ENCODE measurements at places on chromosomes 1 and 21.
A peak's percentile ranks its signal among the peaks of the same experiment; 100 is the strongest.

GRCh38 chr1:85372683-85373377 is 92.1 kb downstream of the DDAH1 start:
- DNase-seq, result no peak

DNA sequence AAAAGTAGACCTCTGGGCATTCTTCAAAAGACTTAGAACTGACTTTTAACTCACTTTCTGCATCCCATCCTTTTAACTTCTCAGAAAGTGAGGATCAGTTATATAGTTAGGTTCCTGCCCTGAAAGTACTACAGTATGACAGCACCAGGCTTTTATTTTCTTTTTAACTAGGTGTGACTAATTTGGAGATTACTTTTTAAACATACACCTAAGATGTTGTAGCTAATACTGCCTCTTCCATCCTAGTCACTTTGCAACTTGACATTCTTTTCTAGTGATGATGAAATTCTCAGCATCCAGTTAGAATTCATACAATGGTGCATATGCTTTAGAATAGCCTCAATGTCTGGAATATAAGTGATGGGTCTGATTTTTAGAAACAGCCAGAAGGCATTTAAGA is 24.6 kb downstream of the RUNX1 start:
- no peak for DNase-seq

DNA sequence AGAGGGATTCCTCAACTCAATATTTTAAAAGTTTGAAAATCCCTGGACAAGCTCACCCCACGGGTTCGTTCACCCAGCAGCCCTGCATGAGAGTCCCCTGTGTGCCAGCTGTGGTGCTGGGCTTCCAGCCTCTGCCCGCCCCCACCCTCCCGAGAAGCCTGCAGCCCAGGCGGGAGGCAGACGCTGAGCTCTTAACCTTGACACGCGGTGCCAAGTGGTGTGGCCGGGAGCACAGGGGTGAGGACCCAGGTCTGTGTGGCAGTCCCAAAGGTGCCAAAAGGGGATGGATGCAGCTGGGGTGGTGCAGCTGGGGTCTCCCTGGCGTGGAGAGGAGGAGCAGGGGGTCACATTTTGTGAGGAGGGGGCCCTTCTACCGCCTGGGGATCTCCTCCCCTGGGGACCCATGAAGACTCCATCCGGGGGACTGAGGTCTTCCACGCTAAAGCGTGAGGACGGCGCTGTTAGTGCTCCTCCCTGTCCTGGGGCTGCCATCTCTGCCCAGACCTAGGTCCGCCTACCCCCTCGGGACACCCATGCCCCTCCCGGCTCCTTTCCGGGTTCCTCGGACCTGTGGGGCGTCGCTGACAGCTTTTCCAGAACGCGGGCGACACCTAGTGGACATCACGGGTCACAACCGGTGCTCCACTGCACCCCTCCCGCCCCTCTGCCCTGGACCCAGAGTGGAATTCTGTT is 12.9 kb downstream of the PLA2G2F start:
- DNase-seq, result peak; percentile 63

DNA sequence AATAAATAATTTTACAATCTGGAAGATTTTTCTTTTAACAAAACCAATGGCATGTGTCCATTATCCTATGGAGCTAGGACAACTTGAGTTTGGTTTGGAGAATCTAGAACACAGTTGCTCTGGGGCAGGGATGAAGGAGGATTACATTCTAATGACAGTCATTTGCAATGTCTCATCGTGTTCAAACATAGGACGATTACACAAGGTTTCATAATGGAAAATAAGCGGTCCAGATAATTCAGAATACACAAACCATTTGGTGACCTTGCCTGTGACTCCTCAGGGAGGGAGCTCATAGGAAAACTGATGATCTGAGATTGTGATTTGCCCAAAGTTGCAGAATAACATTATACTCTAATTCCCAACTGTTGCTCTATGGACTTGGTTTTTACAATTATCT is 27.6 kb upstream of the RGL1 start:
- no peak for DNase-seq

- no peak for DNase-seq
Observed at GRCh38 chr1:220879509-220880361, 492 bp downstream of the HLX start.

DNA sequence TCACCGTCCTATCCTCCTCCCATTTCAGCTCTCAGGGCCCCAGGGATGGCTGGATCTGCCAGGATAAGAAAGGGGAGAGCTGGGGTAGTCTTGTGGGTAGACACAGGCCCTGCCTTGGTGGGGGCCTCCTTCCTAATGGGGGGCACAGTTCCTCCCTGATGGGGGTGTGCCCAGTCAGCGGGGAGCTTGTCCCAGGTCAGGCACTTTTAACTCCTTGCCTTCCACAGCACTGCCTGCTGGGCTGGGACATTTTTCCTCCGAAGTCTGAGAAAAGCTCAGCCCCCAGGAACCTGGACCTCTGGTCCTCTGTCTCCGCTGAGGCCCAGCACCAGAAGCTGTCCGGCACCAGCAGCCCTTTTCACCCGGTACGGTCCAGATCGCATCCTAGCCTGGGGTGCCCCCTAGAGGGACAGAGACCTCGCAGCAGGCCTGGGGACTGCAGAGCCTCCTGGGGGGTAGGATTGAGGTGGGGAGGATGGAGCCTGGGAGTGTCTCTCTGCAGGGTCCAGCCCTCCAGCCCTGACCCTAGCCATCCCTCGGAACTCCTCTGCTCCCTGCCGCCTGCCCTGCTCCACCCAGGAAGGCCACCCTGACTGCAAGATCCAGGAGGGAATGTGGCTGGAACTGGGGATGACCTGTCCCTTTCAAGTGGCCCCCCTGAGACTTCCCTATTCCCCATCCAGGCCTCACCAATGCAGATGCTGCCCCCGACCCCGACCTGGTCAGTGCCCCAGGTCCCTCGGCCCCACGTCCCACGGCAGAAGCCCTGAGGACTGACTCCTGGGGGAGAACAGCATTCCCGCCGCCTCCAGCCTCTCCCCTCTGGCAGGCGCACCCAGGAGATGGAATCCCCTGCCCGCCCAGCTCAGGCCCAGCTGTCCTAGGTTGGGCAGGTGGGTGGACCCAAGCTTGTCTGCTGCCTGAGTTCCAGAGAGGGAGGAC is 12.0 kb downstream of the MIIP start:
- DNase-seq, result no peak

DNA sequence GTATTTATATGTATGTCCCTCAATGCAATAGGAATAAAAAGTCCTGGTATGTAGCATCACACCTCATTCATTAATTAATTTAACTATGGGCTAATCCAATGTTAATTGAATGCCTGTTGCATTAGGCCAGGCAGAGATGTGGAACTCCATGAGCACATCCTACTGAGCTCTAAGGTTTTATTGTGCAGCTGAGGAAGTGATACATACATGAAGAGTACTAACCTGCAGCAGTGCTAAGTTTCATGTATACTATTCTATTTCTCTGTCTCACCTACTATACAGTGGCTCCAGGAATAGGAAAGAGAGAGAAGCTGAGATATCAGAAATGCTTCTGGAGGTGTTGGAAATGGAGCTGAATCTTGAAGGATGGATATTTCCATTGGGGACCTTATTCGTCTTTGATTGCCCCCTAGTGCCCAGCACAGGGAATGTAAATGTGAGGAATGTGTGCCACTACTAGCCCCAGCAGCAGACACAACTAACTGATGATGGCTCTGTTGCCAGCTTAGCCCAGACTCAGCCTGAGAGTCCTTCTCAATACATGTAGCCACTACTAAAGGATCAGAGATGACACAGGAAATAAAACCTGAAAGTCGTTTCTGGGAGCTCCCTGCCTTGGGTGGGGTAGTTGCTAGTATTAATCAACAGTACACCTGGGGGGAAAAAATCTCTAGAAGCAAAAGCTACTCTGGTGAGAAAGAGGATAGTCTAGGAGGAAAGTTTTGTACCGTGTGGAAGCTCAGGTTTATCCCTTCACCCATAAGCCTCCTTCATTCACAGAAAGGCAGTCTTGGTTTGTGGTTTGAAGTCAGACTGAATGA is 173.3 kb upstream of the FOXD3 start:
- no peak for DNase-seq

GRCh38 chr1:233261206-233261605 is 34.3 kb downstream of the PCNX2 start:
- no peak for DNase-seq

DNA sequence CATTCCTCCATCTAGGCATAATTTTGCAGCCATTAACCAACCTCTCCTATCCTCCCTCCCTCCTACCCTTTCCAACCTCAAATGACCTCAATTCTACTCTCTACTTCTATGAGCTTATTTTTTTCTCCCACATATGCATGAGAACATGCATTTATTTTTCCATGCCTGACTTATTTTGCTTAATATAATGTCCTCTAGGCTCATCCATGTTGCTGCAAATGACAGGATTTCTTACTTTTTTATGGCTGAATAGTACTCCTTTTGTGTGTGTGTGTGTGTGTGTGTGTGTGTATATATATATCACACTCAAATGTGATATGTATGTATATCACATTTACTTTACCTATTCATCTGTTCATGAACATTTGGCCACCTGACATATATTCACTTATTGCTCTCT is 339.4 kb downstream of the SIPA1L2 start:
- no peak for DNase-seq

DNA sequence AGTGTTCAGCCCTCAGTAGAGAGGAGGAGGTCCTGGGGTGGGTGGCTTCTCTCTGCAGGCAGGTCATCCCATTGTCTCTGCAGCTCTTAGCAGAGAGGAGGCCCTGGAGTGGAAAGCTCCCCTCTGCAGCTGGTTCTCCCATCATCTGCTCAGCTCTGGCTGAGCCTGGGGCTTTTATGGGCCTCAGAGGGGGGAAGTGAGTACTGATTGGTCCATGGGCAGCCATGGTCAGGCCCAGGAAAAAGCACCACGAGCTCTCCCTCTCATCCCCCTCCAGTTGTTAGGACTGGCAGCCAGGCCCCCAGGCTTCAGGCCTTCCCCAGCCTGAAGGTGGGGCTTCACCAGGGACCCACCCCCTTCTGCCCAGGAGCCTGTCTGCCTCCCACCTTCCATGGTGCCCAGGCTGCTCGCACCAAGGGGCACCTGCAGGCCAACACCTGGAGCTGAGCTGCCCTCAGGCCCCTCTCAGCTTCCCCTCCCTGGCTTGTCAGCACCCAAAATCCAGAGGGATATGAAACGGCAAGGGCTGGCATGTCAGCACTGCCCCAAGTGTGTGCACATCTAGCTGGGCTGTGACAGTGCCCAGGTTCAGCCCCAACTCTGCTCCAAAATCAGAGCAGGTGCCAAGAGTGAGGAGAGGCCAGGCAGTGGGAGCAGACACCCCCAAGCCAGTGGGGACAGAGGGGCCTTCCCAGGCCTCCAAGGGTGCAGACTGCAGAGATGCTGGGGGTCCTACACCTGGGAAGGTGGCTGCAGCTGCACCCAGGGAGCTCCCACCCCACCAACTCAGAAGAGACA is 449.0 kb downstream of the MATN1 start:
- DNase-seq, result no peak

GRCh38 chr1:118334506-118334905 is 149.5 kb upstream of the SPAG17 start:
- no peak for DNase-seq

- no peak for DNase-seq
Observed at GRCh38 chr1:151058692-151059091, 730 bp downstream of the CDC42SE1 start.

GRCh38 chr1:119079881-119080280 is 60.6 kb downstream of the WARS2 start:
- no peak for DNase-seq

DNA sequence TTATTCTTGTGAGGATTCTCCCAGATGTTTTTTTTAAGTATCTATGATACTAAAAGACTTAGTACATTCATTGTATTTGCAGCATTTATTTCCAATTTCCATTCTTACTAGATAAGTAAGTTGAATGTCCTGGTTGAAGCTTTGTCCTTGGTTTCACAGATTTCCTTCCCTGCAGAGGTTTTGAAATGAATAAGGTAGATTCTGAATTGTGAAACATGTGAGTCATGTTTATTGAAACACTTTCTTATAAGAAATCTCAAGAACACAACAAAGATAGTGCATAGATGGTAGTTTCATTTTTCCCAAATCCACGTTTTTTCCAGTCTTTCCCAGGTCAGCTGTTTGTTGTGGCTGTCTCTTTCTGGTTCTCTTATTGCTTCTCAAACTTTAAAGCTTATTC is 24.8 kb downstream of the GABPA start:
- DNase-seq, result no peak

- no peak for DNase-seq
Observed at GRCh38 chr1:170727963-170728362, 64.0 kb downstream of the PRRX1 start.
